ENCODE measurements at places on chromosomes 13 and 19.

DNA sequence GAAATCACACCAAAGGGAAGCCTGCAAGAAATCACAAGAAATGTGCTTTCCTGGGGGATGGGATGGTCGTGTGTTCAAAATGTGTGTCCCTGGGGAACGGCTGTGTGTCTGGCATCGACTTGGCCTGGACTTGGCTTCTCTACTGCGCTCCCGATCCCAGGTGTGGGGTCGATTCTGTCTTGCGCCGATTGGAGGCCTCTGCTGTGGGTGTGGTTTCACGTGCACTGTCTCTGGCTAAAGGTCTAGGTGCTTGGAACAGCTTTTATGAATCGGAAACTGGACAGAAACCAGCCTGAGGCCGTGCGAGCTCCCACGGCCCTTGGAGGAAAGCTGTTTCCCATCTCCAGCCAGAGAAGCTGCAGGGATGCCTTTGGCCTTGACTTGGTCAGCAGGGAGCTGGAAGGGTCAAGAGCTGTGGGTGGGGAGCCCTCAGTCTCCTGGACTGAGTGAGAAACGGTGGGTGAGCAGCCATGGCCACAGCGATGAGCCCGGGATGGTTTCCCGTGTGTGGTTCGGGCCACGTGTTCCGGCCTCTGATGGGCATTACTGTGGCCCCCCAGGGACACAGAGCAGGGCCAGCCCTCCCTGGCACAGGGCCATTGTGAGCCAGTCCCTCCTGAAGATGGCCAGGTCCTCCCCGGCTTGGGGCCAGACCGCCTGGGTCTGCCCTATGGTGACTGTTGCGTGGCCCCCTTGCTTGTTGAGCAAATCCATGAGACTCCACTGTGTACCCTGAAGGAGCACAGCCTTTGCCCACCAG, 29.7 kb downstream of the MCF2L start:
- no peak for DNase-seq

- no peak for DNase-seq
Observed at GRCh38 chr13:111654531-111654930, 334.1 kb downstream of the TEX29 start.

DNA sequence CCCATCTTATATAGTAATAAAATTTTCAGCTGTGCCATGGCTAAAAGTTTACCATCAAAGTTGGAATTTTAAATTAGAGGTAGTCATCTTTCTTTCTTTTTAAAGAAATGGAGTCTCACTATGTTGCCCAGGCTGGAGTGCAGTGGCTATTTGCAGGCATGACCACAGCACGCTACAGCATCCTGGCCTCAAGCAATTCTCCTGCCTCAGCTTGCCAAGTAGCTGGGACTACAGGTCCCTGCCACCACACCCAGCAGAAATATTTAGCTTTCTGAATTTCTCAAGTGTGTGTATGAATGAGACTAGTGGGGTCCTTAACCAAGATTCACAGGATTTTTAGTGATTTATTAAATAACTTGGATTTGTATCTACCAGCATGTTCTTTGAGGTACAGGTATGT, 30.5 kb upstream of the USPL1 start:
- no peak for DNase-seq

GRCh38 chr13:34310539-34310938, 492.6 kb downstream of the RFC3 start:
- DNase-seq: no peak

GRCh38 chr13:68715651-68716050, 1392.0 kb upstream of the ATXN8OS start:
- no peak for DNase-seq

GRCh38 chr19:41427647-41428480, 690 bp upstream of the B3GNT8 start:
- DNase-seq: no peak

- DNase-seq: no peak
Observed at GRCh38 chr13:94331281-94331680, 148.2 kb downstream of the DCT start.

GRCh38 chr19:32830231-32831014, 39.1 kb downstream of the SLC7A9 start:
- DNase-seq: no peak

DNA sequence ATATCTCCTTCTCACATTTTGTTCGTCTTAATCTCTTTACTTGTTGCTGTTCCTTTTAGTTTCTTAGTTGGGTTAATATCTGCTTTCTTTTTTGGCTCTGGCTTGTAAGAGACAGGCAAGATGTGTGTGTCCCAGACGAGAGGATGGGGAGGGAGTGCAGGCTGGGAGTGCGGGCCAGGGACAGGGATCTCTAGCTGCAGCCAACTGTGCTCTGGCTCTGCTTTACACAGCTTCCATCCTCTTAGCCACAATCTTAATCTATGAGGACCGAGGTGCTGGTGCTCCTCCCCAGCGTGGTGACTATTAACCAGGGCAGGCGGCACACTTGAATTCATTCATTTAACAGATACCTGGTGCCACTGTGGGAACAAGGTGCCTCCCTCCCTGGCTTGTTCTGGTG, 70.9 kb upstream of the WASF3 start:
- DNase-seq: no peak

GRCh38 chr19:13669780-13670355, 94.5 kb upstream of the MRI1 start:
- no peak for DNase-seq

- no peak for DNase-seq
Observed at GRCh38 chr13:27617881-27618321, 2.4 kb downstream of the LNX2 start.

DNA sequence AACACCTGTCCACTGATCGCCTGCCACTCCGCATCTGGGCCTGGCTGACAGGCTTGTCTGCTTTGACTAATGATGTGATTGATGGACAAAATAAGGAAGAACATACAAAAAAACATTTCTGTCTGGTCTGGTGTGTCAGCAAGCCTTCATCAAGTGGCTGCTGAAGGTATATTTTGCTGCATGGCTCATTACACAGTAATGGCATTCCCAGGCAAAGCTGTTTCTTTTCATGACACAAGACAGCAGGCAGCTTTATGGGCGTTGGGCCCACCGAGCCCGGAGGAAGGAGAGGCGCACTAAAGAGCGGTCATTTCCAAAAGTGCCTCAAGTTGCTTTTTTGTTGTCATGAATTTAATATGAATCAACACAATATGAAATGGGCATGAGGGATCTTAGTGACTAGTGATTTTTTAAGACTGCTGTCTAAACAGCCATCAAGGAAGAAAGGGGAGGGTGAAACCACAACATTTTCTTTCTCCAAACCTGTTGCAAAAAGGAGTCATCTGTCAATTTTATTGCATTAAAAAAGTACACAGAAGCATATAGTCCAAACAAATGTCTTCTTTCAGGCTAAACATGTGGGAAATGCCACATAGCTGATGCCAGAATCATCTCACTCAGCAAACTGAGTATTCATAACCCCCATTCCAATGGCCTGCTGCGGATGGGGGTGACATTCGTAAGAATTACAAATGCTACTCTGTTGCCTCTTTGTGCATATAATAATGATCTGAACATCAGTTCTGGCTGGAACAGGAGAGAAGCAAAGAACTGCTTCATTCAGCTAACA, 476.6 kb downstream of the ZNF536 start:
- no peak for DNase-seq

DNA sequence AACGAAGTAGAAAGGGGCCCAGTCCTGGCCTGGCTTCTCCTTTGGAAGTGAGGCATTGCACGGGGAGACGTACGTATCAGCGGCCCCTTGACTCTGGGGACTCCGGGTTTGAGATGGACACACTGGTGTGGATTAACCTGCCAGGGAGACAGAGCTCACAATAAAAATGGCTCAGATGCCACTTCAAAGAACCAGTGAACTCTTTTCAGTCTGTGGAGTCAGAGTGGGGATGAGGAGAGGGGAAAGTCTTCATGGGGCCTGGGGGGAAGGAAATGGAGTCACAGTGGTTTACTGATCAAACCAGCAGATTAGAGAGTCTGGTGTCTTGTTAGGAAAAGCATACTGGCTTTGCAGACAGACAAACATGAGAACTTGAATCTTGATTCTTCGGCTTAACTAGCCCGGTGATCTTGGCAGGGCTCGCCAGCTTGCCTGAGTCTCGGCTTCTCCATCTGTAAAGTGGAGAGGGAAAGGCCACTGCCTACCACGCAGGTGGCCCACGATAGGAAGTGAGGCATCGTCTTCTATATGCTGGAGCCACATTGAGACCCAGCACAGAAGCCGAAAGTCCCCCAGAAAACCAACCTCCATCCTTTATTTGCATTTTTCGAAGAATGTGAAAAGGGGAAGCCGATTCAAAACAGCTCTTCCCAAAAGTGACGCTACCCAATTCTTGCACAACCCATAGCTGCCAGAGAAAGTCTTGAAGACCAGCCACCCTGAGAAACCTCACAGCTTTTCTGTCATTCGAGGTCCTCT, at the start of gene FFAR1:
Gene FFAR1 (plus strand): TSS at position 732 of the 759 bp plus-strand sequence. CDS start 3,650 bp downstream, outside the sequence.
- no peak for DNase-seq

- peak; percentile 45 for DNase-seq
Observed at GRCh38 chr19:55632463-55632834, 8.1 kb upstream of the ZNF784 start.

DNA sequence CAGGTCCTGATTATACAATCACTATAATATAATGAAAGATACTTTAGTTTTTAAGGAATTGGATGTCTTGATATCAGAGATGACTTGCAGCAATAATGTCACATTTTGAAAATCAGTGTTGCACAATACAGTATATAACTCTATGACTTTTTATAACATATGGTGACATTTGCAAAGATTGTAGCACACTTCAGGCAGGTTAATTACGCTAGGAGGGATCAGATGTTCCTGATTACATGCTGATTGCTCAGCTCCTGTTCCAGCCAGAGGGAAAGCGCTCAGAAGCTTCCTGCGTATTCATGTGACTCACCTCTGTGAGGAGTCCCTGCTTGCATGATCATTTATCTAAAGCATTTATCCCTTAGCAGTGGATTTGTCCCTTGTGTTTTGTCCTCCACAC, 265.6 kb downstream of the GPC5 start:
- DNase-seq: no peak

- DNase-seq: no peak
Observed at GRCh38 chr19:58480831-58481230, 4.7 kb downstream of the ZNF446 start.

- DNase-seq: no peak
Observed at GRCh38 chr19:50686310-50687032, 33.1 kb downstream of the SHANK1 start.

DNA sequence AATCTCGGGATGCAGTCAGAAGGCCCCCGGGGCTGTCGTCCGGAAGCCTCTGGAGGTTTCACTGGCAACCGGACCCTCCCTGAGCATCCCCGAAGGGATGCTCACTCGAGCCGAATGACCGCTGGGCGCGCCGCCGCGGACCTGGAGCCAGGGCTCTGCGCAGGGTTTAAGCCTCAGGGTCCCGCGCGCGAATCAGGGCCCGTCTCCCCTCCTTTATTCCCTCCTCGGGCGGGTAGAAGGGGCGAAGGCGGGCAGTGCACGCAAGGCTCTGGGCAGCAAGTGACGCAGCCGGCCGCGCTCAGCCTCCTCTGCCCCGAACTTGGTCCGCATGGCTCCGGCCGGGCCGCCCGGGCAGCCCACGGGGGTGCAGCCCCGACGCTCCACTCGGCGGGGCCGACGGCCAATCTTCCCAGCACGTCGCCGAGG, 572 bp downstream of the SHISA2 start:
- DNase-seq: no peak

GRCh38 chr13:76879883-76880270, 6.3 kb downstream of the KCTD12 start:
- no peak for DNase-seq

DNA sequence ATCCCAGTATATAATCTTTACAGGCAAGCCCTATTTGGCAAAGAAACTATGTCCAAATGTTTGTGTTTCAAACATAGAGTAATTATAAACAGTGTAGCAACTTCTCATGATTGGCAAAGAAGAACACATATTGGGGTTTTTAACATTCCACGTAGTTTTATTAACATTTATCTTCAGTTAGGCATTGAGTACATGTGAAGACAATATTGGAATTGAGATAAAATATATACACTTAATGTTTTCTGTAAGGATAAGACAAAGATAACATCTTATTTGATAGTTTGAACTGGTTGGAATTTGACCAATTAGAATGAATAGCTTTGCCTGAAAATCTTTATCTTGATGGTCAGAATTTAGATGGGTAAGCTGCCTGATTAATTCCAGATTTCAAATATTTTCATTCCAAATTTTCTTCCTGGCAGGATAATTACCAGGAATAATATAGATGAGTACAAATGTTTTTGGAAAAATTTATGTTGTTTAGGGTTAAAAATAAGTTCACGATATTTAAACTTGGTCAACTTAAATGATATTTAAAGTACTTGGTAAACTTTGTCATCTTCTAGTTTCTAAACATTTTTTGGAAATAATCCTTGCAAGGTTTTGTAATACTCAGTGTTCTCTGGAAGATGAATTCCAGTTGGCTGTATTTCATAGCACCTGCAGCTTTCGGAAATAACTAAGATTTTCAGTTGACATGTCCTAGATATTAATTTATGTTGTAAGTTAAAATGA, 536.5 kb upstream of the SPRY2 start:
- no peak for DNase-seq

GRCh38 chr19:40279761-40280607, 5.2 kb downstream of the AKT2 start:
- DNase-seq: no peak

DNA sequence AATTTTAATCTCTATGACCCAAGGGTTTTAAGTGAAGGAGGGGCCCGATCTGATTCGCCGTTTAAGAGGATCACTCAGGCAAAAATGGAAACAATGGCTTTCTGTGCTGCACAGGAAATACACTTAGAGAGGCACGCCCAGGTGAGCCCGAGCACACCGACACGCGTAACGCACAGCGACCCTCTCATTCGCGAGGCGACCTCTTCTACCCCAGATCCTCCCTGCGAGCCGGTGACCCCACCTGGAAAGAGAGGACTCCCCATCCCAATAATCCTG, 216 bp downstream of the SH2D3A start:
- no peak for DNase-seq

- no peak for DNase-seq
Observed at GRCh38 chr13:44363631-44364344, 9.8 kb upstream of the SERP2 start.

DNA sequence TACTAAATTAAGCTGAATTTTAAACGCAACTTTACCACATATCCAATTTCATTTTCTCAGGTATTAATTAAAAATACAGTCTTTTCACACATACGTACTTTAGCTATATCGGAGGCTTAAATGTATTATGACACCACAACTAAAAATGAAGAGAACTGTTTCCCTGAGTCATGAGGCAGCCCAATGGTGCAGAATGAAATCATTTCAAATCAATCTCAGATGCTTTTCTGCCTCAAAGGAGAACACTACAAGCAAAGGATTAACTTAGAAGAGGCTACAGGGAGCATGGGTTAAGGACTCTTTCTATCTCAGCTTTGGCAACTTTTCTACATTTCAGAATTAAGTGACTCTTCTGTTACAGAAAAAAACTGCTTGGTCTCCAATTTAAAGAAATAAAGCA, 516.3 kb upstream of the HTR2A start:
- no peak for DNase-seq

- DNase-seq: no peak
Observed at GRCh38 chr13:98207416-98207815, 30.3 kb upstream of the RNF113B start.

DNA sequence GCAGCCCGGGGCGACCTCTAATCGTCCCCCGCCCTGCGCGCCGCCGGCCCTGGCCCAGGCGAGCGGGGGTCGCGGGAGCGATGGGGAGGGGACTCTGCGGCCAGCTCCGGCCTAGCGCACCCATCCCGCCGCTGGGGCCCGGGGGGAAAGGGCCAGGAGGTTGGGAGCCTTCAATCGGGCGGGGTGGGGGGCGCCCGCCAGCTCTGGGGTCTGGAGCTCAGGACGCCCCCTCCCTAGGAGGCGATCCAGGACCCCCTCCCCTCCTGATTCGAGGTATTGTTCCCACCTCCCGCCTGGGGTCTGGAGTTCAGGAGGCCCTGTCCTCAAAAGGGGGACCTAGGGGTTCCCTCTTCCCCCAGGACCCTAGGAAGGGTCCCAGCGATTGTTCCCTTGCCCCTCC, 430 bp downstream of the ZNF358 start:
- DNase-seq: no peak

- DNase-seq: no peak
Observed at GRCh38 chr13:39273953-39274738, 235.9 kb downstream of the NHLRC3 start.

Data from NCI-H1417 treated with DMSO at 0.1 percent for 48 hours (cell line).